Retina (tissue), 1 donor: ENCODE measurements at places on chromosomes 6 and 20.

GRCh38 chr20:45354423-45355208, 6.4 kb upstream of the SDC4 start:
- no peak for DNase-seq

GRCh38 chr6:72328775-72329174, 293.1 kb upstream of the KCNQ5 start:
- DNase-seq, result no peak

- no peak for DNase-seq
Observed at GRCh38 chr6:125046107-125046925, 84.1 kb downstream of the RNF217 start.

GRCh38 chr6:167574431-167575151, 249.7 kb downstream of the TTLL2 start:
- peak; percentile 52 for DNase-seq

GRCh38 chr6:139370283-139370998, 4.0 kb downstream of the CITED2 start:
- DNase-seq, result peak; percentile 57

DNA sequence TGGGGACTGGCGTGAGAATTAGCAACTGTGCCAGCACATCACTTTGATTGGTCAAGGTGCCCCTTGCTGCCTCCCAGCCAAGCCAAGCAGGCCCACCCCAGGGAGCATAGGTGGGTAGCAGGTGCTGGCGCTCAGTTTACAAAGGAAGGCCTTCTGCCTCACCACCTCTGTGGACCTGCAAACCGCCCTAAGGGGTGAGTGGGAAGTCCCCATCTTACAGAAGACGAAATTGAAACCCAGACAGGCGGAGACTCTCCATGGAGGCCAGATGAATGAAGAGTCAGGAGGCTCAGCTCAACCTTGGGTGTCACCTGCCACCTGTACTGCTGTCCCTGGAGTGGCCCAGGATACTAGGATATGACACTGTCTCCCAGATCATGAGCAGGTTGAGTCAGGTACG, 21.5 kb upstream of the MAS1L start:
- no peak for DNase-seq

DNA sequence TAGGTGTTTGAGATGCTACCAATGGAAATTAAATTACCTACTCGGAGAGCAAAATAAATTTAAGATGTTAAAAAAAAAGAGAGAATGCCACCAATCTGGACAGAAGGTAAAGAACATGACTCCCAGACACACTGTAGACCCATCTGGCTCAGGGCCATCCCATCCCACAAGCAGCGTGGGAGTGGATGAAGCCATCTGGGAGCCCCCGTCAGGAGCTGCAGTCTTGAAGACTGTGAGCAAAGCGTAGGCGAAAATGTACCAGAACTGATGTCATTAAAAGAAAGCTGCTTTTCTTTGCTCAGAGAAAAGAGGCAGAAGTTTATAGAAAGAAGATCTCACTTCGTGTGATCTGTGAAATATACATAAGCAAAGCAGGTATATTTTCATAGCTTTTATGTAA, 815.7 kb downstream of the QKI start:
- DNase-seq, result no peak

GRCh38 chr20:22428051-22428450, 156.3 kb downstream of the FOXA2 start:
- no peak for DNase-seq

DNA sequence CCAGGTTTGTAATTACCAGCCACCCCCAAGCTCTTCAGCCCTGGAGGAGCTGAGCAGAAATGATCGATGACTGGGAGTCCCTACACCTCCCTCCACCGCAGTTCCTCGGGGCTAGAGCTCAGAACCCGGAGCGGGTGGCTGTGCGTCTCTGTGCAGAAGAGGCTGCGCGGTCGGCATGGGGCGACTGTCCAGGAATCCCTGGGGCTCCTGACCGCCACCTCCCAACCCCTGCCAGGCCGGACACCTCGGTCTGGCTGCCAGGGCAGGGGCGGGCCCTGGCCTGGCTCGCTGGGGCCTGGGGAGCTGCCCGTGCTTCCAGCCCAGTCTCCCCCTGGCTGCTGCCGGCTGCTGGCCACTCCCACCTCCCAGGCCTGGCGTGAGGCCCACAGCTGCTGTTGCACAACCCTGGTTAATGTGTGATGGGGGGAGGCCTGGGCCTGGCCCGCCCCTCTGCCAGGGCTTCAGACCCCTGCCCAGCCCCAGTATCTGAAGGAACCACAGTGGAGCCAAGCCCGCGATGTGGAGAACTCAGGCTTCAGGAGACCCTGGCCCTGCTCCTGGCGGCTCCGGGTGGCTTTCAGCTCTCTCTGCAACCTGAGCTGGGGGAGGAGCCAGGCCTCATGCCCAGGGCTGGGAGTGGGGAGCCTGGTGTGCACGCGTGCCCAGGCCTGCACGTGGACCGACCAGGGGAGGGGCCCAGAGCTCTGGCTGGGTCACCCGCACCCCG, 1.2 kb downstream of the SLC2A4RG start:
- peak; percentile 90 for DNase-seq

GRCh38 chr6:16504609-16505008, 256.7 kb downstream of the ATXN1 start:
- DNase-seq, result peak; percentile 22

DNA sequence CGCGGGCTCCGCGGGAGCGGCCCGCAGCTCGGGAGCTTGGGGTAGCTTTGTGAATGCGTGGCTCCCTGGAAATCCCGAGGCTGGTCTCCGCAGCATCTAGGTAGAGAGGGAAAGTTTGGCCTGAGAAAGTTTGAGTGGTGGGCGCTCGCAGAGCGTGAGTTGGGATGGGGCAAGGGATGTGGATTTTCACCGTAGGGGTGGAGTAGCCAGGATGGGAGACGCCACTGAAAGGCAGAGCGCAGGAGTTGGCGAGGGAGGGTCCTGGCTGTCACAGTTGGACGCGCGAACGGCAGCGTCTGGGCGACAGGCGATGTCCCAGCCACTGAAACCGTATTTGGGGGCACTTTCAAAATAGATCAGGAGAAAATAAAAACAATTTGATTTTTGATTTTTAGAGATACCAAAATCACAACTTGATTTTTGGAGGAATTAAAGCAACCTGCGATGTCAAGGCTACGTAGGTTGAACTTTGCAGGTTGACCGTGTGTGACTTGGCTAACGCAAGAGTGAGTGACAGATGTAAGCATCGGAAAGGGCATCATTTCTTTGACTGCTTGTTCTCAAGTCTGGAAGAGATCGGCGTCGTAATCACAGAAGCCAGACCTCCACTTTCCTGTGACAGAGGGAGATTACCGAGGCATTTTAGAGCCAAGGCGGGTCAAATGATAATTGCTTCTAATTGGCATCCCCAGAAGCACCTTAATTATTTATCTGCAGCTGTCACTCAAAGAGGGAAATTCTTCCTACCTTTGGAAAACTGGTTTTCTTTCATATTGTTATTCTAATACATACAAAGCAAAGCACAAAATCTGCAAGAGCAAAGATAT, 646 bp downstream of the HEY2 start:
- peak; percentile 87 for DNase-seq

- DNase-seq, result no peak
Observed at GRCh38 chr6:43310134-43310533, 1.5 kb upstream of the CRIP3 start.

- no peak for DNase-seq
Observed at GRCh38 chr6:91304521-91304920, 717.6 kb upstream of the MAP3K7 start.

GRCh38 chr20:50186151-50186885, 4.3 kb upstream of the CEBPB start:
- peak; percentile 89 for DNase-seq

DNA sequence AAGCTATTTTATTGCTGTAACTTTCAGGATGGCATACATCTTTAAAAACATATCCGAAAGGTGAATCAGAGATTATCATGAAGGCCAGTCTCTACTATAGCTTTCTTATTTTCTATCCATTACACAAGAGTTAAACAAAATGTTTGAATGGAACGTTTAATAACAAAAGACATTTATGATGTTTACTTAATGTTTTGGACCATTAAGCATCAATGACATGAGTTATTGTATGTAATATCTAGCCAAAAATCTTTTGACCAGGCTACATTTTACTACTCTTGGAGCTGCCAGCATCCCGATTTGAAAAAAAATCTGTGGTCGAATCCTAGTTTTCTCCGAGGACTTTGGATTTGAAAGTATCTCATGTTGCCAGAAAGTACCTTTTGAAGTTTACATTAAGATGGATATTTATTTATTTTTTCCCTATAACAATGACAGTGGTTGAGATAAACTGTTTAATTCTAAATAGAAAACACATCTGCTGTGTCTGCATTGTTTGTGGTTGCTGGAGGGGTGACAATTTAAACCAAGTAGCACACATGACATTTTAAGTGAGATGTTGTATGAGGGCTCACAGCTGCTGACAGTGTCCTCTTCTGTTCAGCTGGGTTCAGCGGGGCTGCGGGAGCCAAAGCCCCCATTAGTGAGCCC, 293.7 kb upstream of the TCF21 start:
- no peak for DNase-seq

GRCh38 chr6:72792692-72793091, 170.8 kb downstream of the KCNQ5 start:
- DNase-seq, result no peak

GRCh38 chr20:53582574-53583351, 10.9 kb downstream of the ZNF217 start:
- DNase-seq, result no peak

DNA sequence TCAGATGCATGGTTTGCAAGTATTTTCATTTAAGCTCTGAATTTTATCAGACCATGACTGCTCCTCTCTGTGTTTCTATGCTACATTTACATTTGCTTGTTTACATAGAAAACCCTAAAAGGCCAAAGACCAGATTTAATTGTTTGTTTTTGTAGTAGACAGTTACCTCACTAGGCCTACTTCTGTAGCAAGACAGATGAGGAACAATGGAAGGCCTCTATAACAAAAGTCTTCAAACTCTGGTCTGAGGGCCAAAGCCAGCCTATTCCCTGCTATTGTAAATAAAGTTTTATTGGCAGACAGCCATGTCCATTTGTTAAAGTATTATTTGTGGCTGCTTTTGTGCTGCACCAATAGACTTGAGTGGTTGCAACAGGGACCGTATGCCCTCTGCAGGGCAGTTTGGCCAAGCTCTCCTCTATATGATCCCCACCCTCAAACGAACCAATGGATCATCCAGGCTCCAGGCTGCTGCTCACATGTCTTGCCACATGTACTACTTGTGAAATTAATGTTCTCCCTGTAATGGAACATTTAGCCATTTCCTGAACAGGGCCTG, 182.0 kb downstream of the DOK5 start:
- DNase-seq, result no peak

GRCh38 chr20:45359069-45359405, 3.9 kb upstream of the SYS1 start:
- DNase-seq, result no peak

GRCh38 chr20:32920066-32920465, 61.3 kb downstream of the EFCAB8 start:
- DNase-seq, result no peak
